ENCODE measurements at places on chromosomes 7 and 10.

GRCh38 chr7:135164357-135165061, 6.0 kb downstream of the CYREN start:
- no peak overlapping the region for H3K4me3 ChIP-seq
- no peak overlapping the region for H3K27ac ChIP-seq
- DNase-seq = no peak
- peaks cover 16% of the 10 kb centered on the region for H3K36me3 ChIP-seq
- H3K4me1 ChIP-seq = peaks cover 19% of the 10 kb centered on the region

DNA sequence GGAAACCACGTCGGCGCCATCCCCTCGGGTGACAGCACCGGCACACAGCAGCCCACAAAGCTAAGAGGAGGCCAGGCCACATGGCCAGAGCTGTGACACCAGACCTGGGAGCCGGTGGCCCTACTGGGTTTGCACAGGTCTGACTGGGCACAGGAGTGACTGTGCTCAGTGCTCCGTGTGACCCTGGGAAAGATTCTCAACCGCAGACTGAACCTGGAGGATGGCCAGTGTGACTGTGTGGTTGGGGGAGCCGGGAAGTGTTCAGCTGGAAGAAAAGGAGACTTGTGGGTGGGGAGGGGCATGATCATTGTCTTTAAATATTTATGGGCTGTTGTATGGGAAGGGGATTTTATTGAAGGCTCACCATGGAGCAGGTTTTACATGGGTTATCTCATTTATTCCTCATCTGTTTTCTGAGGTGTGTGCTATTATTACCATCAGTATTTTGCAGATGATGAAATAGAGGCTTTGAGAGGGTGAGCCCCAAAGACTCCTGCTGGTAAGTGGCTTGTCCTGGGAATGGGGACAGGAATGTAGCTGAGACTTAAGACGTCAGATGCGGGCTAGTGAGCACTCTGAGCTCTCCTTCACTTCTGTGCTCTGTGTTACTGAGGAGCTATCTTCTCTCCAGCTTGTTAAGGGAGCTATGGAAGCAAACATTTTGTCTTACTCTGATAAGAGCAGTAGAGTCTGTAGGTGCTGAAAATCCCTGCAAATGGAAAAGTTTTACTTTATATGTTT, 127.5 kb downstream of the TMEM178B start:
- H3K36me3 ChIP-seq = no peaks in the 10 kb centered on the region
- H3K4me3 ChIP-seq = peak overlapping the region; percentile 18
- peaks cover 9% of the 10 kb centered on the region for H3K27me3 ChIP-seq
- H3K4me1 ChIP-seq = peaks cover 56% of the 10 kb centered on the region

DNA sequence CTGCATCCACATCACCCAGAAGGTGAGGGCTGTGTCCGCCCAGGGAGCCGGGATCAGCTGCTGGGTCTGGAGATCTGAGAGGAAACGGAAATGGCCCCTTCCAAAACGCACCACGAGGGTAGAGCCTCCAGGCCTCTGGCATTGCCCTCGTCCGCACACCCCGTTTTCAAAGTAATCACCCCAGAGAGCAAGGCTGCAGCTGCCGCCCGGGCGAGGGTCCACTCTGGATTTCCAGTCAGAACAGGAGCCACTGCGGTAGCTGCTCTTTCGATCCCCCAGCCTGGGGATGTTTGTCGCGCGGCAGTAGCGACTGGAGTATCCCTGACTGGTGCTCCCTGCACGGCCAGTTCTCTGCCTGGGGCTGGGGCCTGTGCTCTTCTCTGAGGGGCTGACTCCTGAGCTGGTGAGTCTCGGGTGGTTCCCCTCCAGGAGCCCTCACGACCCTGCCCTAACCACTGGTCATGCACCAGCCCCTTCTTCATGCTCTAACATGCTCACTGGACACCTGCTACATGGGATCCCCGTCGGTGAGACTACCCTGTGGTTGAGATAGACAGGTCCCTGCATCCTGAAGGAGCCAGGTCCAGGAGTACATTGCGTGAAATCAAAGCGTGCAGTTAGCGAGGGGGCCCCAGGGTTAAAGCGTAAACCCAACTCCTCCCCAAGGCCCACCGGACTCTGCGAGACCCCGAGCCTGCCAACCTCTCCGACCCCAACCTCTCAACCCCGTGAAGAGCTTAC, 99.2 kb downstream of the FOXL3 start:
- peaks cover 17% of the 10 kb centered on the region for H3K36me3 ChIP-seq
- peak overlapping the region; percentile 22 for H3K27ac ChIP-seq
- peaks cover 4% of the 10 kb centered on the region for H3K27me3 ChIP-seq
- no peak overlapping the region for H3K4me3 ChIP-seq
- DNase-seq = no peak

GRCh38 chr7:45581271-45581780, 7.2 kb downstream of the ADCY1 start:
- H3K4me3 ChIP-seq = no peak overlapping the region
- H3K27ac ChIP-seq = no peak overlapping the region
- H3K36me3 ChIP-seq = no peaks in the 10 kb centered on the region
- H3K27me3 ChIP-seq = no peaks in the 10 kb centered on the region
- no peak for DNase-seq

- no peak overlapping the region for H3K27ac ChIP-seq
- H3K27me3 ChIP-seq = peaks cover 2% of the 10 kb centered on the region
- peaks cover 8% of the 10 kb centered on the region for H3K4me1 ChIP-seq
- no peak overlapping the region for H3K4me3 ChIP-seq
These were observed 386.6 kb upstream of the VWC2 start for GRCh38 chr7:49386792-49387191.

- H3K27ac ChIP-seq = no peak overlapping the region
- no peaks in the 10 kb centered on the region for H3K27me3 ChIP-seq
- peaks cover 2% of the 10 kb centered on the region for H3K4me1 ChIP-seq
- no peaks in the 10 kb centered on the region for H3K36me3 ChIP-seq
These were observed 132.0 kb downstream of the PRKAG2 start for GRCh38 chr7:151744656-151745638.

- H3K27me3 ChIP-seq = peaks cover 1% of the 10 kb centered on the region
- no peaks in the 10 kb centered on the region for H3K36me3 ChIP-seq
- no peak overlapping the region for H3K4me3 ChIP-seq
- H3K4me1 ChIP-seq = peaks cover 11% of the 10 kb centered on the region
- DNase-seq = no peak
These were observed 67.2 kb downstream of the ADD3 start for GRCh38 chr10:110074758-110075671.

DNA sequence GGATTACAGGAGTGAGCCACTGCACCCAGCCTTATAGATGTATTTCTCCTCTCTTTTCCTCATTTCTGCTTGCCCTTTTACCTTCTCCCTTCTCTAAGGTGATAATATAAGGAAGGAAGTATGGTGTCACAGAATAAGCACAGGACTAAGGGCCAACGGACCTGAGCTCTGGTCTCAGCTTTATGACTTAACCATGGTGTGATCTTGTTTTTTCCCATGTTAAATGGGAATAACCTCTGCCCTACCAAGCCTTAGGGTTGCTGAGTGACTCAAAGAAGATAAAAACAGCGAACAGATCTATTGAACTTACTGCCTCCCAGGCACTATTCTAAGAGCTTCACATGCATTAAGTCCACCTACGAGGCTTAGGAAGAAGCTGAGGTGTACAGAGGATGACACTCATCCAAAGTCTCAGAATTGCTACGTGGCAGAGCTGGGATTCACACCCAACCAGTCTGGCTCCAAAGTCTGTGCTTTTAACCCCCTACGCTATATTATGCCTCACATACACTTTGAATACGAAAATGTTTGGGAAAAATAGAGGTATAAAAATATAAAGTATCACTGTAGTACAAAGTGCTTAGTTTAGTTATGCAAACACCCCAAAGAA, 5.6 kb downstream of the UROS start:
- no peak overlapping the region for H3K4me3 ChIP-seq
- DNase-seq = no peak
- H3K27me3 ChIP-seq = peaks cover 2% of the 10 kb centered on the region
- no peaks in the 10 kb centered on the region for H3K36me3 ChIP-seq

- H3K27ac ChIP-seq = no peak overlapping the region
- no peak overlapping the region for H3K4me3 ChIP-seq
- H3K27me3 ChIP-seq = peaks cover 4% of the 10 kb centered on the region
- no peak for DNase-seq
These were observed 170.4 kb downstream of the NOC3L start for GRCh38 chr10:94192333-94192732.

GRCh38 chr10:100802607-100803006, 57.2 kb downstream of the PAX2 start:
- no peak overlapping the region for H3K4me3 ChIP-seq
- H3K27me3 ChIP-seq = peaks cover 4% of the 10 kb centered on the region
- H3K36me3 ChIP-seq = no peaks in the 10 kb centered on the region
- DNase-seq = peak; percentile 10

DNA sequence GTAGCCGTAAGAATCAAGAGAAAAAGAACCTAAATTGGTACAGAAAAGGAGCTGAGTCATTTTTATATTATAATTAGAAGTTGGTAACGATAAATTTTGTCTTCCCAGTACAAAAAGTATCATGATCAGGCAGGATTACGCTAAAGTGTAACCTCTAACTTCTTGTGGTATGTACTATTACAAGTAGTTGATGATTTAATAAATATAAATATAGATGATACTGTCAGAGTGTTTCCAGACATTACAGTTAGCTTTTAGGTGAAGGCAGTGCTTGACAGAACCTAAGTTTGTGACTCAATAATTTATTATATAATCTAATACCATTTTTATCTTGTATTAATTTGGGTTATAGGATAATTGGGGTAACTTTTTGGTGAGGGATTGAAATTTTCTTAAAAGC, 53.4 kb downstream of the ZEB1 start:
- no peak overlapping the region for H3K27ac ChIP-seq
- no peaks in the 10 kb centered on the region for H3K27me3 ChIP-seq
- H3K36me3 ChIP-seq = no peaks in the 10 kb centered on the region
- DNase-seq = no peak

GRCh38 chr10:99172128-99172738, 63.4 kb downstream of the HPSE2 start:
- no peak overlapping the region for H3K27ac ChIP-seq
- H3K4me1 ChIP-seq = no peaks in the 10 kb centered on the region
- H3K36me3 ChIP-seq = no peaks in the 10 kb centered on the region
- H3K4me3 ChIP-seq = no peak overlapping the region
- H3K27me3 ChIP-seq = peaks cover 2% of the 10 kb centered on the region

DNA sequence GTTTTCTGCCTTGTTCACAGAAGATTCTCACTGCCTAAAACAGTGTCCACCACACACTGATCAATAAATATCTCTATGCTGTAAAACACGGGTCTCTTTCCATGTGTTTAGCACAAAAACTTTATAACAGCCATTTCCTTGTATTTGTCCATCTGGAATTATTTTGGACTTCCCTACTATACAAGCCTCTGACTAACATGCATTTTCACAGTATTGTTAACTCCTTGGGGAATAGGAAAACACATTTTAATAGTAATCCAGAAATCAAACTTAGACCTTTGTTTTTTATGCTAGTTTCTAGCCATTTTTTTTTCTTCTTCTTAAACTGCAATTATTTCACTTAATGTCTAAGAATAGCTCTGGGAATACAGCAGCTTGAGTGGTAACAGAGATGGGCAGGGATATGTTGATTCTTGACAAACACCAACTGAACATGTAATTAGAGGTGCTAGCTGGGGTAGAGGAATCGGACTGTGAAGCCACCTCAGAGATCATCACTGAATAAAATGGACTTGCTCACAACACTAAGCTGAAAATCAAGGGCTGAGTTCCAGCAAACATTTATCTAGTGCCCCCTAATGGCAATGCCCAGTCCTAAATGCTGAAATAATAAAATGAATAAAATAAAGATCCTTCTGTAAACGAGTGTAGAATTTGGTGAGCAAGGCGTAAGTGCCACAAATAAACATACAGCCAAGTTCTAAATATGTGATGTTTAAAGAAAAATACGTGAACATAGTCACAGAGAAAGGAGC, 593.1 kb downstream of the SORCS1 start:
- no peak overlapping the region for H3K4me3 ChIP-seq
- no peak overlapping the region for H3K27ac ChIP-seq
- no peaks in the 10 kb centered on the region for H3K36me3 ChIP-seq
- no peaks in the 10 kb centered on the region for H3K4me1 ChIP-seq

DNA sequence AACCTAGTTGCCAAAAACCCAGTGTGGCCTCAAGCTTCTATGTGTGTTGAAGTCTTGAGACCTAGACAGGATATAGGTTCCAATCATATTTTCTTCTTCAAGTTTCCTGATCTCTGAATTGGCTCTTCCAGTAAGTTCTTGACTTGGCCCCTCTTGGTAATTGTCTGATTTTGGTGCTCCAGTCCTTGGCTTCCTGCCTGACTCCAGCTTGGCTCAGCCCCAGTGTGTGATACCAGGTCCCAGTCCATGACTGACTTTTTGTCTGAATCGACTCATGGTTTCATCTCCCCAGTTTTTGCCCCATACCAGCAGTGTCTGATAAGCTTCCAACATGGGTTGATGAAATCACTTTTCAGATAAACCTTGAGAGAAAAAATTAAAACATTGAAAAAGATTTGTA, 72.3 kb downstream of the FAS start:
- DNase-seq = no peak
- H3K4me1 ChIP-seq = no peaks in the 10 kb centered on the region
- H3K4me3 ChIP-seq = no peak overlapping the region
- no peak overlapping the region for H3K27ac ChIP-seq
- H3K27me3 ChIP-seq = no peaks in the 10 kb centered on the region

- H3K36me3 ChIP-seq = no peaks in the 10 kb centered on the region
- peak overlapping the region; percentile 69 for H3K4me3 ChIP-seq
- H3K27ac ChIP-seq = no peak overlapping the region
- H3K27me3 ChIP-seq = peaks cover 39% of the 10 kb centered on the region
- peaks cover 12% of the 10 kb centered on the region for H3K4me1 ChIP-seq
These were observed 11.6 kb downstream of the LBX1 start for GRCh38 chr10:101217450-101218281.

DNA sequence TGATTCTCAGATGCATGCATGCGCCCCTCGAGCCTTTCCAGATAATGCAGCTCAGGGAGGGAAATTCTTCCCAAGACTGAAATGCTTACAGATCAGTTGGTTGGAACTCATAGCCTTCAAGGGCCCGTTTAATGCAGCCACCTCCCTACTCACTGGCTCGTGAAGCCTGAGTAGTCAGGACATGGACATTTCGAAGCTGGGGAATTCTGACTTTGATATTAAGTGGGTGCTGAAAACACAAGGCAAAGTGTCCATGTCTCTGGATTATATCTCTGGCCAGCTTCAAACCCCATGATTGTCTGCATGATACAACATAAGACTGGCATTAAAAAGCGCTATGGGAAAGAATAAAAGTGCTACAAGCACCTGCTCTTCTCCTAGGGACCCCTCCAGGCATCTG, 207.5 kb downstream of the HERPUD2 start:
- peaks cover 9% of the 10 kb centered on the region for H3K36me3 ChIP-seq
- no peak for DNase-seq
- H3K4me1 ChIP-seq = peaks cover 19% of the 10 kb centered on the region
- no peak overlapping the region for H3K4me3 ChIP-seq

GRCh38 chr10:97069576-97070362, 116.0 kb downstream of the SLIT1 start:
- no peaks in the 10 kb centered on the region for H3K36me3 ChIP-seq
- H3K27me3 ChIP-seq = peaks cover 10% of the 10 kb centered on the region
- peaks cover 34% of the 10 kb centered on the region for H3K4me1 ChIP-seq
